GM23338 (cell line): ENCODE measurements at places on chromosomes 4 and X. TPM values are rescaled to one million over a fixed set of nuclear protein-coding genes. Genes with fewer than 3 reads are reported as not detected.

- peaks cover 52% of the 10 kb centered on the region for H3K4me1 ChIP-seq
- no peaks in the 10 kb centered on the region for H3K27me3 ChIP-seq
- H3K4me3 ChIP-seq, result peak overlapping the region; percentile 31
- DNase-seq, result peak; percentile 35
- peak overlapping the region; percentile 27; the same call in 1 of the 2 replicates for H3K27ac ChIP-seq
- no peaks in the 10 kb centered on the region for H3K36me3 ChIP-seq
These were observed 40.3 kb downstream of the NHS start for GRCh38 chrX:17415242-17415810.

- H3K4me1 ChIP-seq, result no peaks in the 10 kb centered on the region
- H3K4me3 ChIP-seq, result no peak overlapping the region
- no peaks in the 10 kb centered on the region for H3K36me3 ChIP-seq
- DNase-seq, result no peak
- H3K27ac ChIP-seq, result no peak overlapping the region
- no peaks in the 10 kb centered on the region for H3K27me3 ChIP-seq
These were observed 4.5 kb downstream of the C1GALT1C1 start for GRCh38 chrX:120625371-120625770.

GRCh38 chr4:108536577-108536976 lies 83.8 kb upstream of the RPL34 start:
- no peak overlapping the region for H3K27ac ChIP-seq
- no peak for DNase-seq
- no peaks in the 10 kb centered on the region for H3K36me3 ChIP-seq
- H3K27me3 ChIP-seq, result no peaks in the 10 kb centered on the region

- no peaks in the 10 kb centered on the region for H3K27me3 ChIP-seq
- H3K4me3 ChIP-seq, result no peak overlapping the region
- no peak overlapping the region for H3K27ac ChIP-seq
- no peaks in the 10 kb centered on the region for H3K4me1 ChIP-seq
- DNase-seq, result no peak
These were observed 69.3 kb upstream of the LDB2 start for GRCh38 chr4:16967722-16968121.

GRCh38 chrX:2188330-2188792 lies 312.4 kb downstream of the DHRSX start:
- H3K4me3 ChIP-seq, result 0 out of 2 replicates have a peak overlapping the region, but pooled peaks have one; percentile 13
- H3K27me3 ChIP-seq, result no peaks in the 10 kb centered on the region
- DNase-seq, result peak; percentile 35
- H3K4me1 ChIP-seq, result peaks cover 12% of the 10 kb centered on the region
- H3K36me3 ChIP-seq, result no peaks in the 10 kb centered on the region
- 0 out of 2 replicates have a peak overlapping the region, but pooled peaks have one; percentile 53 for H3K27ac ChIP-seq

Gene MTTP
- total RNA-seq, result 0.14 TPM in 1 of 2 replicates, not detected in the other
